ENCODE measurements at places on chromosomes 3 and 15.

DNA sequence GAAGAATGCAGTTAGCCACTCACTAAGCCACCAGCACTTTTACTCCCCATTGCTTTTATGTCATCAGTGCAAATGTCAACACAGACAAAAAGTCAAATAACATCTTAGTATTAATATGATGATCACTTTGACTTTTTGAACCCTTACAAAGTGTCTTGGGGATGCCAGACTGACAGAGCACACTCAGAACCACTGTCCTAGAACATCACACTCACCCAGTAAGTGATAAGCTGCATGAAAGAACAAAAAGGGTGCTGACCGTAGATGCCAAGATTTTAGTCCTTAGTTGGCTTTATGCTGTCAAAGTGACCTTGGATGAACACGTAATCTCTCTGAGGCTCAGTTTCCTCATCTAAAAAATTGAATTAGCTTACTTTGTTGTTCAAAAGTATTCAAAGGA is 279.5 kb upstream of the TRIM42 start:
- DNase-seq, result no peak

DNA sequence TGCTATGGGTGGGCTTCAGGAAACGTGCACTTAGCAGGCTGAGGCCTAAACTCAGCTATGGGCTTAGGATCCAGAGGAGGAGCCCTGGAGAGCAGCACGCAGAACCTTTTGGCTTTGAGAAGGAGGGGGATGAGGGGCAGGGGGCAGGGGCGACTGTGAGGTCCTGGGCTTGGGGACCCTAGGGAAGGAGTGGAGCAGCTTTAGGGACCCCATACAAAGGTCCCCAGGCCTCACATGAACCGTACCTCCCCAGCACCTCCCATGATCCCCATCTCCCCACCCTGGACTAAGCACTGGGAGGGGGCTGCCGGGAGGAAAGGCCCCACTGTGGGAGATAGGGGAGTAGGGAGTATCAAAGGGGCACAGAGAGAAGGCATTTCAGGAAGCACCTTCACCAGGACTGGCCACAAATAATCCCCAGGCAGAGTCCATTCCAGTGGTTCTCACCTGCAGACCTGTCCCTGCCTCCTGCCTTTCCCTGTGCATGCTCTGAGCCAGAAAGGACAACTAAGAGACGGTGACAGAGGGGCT is 62.0 kb upstream of the KLF13 start:
- DNase-seq, result no peak

DNA sequence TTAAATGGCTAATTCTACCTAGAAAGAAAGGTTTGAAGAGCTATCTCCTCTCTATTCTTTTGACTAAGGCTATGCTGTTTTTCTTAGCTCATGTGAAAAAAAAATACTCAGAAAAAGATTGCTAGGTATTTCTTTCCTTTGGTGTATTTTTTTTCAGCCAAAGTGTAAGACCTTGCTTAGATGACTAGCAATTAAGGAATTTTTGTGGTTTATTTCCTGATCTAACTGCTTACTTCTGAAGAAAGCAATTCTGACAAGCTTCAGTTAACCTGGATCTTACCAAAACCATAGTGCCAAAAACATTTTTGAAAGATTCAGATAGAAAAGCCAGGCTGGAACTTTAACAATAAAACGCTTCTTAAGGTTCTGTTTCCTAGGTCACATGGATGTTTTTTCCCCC is 315.6 kb downstream of the SOX2 start:
- DNase-seq, result no peak

GRCh38 chr15:59400103-59400813 is 27.6 kb upstream of the MYO1E start:
- no peak for DNase-seq

GRCh38 chr3:151838574-151839312 is 24.8 kb downstream of the AADAC start:
- DNase-seq, result peak; percentile 41

- DNase-seq, result no peak
Observed at GRCh38 chr3:196624907-196625306, 14.6 kb upstream of the NRROS start.

DNA sequence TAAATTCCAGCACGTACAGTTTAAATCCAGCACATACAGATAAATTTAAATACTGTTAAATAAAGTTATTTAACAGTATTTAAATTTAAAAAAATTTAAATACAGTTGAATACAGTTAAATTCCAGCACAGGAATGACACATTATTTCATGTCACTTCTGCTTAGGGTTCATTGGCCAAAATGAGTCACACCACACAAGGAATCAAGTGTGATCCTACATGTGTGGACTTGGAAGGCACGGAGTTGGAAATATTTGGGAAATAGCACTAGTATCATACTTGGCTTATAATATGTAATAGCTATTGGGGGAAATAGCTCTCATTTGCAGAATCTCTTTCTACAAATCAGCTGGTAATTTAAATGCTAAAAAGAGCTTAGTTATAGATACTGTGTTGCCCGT is 10.6 kb downstream of the RAB7A start:
- peak; percentile 59 for DNase-seq

DNA sequence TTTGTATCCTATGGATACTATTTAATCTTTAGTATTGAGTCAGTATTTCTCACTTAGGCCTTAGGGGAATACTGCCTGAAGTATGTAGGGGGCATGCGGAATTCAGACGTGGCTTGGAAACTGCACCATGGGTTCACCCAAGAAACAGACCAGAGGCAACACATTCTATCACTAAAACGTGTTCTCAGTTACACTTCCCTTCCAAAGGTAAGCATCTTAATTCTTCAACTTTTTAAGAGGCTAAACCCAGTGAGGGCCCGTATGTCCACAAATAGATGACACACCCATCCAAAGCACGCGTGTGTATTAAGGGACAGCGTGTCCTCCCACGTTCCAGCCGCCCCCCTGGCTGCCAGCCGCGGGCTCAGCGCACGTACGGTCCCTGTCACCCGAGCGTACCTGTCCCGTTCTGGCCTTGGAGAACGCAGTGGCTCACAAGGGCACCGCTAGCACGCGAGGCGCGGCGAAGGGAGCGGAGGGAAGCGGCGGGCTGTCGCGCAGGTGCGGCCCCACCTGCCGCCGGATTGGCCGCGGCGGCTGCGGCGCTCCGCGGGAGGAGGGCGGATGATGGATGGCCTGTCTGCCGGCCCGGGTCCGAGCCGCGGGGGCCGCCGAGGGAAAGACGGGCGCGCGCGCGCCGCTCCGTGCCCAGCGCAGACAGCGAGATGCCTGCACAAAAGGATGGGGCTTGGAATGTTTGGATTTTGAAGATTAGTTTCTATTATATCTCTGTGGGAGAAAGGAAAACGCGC is 1003.9 kb upstream of the NR2F2 start:
- DNase-seq, result peak; percentile 66

DNA sequence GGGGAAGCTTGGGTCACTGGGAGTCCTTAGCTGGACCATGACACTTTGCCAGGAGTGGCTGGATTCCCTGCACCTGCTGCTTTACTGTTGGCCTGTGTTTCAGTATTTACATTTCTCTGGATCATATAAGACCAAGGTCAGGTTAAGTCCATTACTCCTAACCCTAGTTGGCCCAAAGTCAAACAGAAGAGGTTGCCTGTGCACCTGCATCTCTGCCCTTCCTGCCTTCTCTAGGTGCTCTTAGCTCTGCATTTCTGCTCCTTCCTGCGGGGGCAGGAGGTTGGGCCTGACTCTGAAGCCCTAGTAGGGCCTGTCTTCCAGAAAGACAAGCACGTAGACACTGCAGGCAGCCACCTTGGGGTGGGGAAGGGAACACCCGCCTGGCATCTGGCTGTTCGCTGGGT is 124.3 kb downstream of the RPLP1 start:
- DNase-seq, result no peak

DNA sequence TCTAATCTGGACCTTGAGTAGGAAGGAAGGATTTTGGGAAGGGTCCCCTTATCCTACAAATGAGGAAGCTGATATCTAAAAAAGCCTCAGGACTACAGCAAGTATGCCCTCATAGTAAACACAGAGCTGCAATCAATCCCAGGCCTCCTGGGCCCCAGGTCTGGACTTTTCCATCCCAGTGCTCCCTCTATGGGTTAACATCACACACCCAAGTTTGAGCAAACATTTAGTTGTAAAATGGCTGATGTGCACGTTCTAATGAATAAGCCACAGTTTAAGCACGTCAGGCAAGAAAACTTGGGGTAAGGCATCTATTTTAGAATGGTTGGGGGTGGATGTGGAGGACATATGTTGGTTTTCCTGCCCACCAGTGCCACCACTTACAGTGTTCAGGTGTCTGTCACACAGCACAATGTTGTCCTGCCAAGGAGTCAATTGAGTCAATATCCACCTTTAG is 44.3 kb upstream of the UBE2E1 start:
- peak; percentile 86 for DNase-seq

DNA sequence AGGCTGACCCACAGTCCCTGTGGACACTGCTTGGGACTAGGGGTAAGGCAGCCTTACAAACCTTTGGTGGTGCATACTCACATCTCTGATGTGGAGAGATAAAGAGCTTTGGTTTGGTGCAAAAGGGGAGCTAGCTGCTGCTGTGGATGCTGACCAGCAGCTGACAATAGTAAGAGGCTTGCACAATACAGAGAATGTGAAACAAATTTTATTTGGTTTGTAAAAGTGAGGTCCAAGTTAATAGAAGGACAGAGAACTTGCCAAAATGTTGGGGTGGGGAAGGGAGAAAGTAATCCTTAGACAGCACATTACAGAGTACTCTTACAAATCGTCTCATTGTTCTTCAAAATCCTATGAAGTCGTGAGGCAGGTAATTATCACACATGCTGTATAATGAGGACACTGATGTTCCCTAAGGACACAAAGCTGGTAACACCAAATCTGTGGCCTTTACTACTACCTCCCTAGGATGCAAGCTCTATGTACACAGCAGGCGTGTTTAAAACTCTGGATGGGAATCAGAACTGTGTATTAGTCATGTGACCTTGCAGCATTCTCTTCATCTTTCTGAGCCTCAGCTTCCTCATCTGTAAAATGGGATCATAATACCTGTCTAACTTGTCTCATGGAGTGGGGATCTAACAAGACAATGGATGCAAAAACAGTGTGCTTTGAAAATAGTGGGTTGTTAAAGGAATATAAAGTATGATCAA is 21.6 kb downstream of the ARHGAP31 start:
- DNase-seq, result no peak

DNA sequence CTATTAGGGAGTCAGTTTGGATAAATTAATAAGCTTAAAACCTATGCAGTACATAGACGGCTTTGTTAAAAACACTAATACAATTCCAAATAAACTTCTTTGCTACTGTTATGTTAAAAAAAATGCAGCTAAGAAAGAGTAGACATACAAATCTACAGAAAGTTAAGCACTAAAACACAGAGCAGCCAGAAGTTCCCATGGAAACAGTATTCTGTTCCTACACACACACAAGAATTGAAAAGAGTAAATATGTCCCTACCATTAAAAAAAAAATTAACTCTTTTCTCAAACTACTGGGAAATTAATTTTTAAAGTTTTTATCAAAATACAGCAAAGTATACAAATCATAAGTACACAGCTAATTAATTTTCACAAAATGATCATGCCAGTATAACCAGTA is 71.6 kb downstream of the CLASP2 start:
- DNase-seq, result no peak

DNA sequence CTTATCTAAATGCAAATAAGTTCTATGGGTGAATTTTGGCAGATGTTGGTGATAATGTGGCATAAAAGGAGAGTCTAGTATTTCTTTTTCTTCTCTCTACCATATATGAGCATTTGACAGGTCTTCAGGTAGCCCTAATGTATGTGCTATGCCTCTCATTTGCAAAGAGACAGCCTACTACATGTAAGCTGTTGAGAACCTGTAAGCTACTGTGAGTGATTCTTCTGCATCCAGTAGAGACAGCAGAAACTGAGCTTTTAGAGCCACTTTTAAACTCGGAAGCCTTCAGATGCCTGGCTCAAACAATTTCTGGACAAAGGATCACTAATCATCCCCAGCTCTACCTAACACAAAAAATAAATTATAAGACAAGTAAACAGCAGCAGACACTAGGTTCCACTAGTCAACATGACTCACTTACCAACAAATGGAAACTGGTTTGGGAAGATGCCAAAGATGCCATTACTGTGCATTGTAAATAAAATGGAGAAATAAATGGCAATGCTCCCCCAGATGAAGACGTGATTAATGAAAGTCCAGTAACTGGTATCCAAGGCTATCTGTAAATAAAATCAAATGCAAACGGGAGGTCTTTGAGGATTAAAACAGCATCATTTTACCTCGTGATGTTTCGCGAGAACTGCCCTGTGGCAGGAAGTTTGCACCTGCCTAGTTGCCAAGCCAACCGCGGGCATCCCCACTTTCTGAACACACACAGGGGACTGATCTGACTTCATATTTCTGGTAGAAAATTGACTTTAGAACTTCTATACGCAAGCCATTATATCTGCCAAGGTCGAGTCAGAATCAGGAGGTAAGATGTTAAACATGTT is 245.3 kb downstream of the DTWD1 start:
- DNase-seq, result no peak

DNA sequence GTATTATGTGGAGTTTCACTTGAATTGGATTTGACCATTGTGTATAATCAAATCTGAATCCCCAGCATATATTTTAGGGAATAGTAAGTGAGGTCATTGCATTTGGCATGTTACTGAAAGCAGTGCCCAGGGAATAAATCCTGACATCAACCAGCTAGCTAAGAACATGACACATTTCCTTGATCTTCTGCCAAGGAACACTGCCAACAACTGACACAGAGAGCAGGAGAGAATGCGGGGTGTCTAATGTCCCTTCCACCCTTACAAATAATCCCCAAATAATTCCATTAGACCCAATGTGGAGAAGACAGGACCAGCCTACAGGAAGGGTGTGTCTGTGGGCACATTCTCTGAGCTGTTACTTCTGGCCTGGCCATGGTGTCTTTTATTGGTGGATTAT is 30.6 kb upstream of the UBE3A start:
- DNase-seq, result peak; percentile 22

DNA sequence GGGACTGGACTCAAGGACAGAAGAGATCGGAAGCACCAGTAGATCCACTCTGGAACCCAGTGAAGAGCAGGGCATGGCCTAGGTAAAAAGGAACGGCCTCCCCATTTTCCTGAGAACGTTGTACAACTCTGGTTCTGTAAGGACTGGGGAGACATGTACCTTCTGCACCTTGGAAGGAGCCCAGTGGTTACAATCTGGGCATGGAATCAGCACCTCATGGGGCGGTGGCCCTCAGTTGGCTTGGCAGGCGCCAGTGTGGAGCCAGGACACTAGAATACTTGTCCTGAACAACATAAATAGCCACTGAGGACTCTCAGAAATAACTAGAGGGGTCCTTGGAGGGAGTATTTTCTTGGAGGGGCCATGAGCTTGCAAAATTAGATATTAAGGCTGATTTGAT is 25.6 kb downstream of the EAF1 start:
- no peak for DNase-seq

- DNase-seq, result no peak
Observed at GRCh38 chr15:74408385-74408784, 25.4 kb downstream of the SEMA7A start.

DNA sequence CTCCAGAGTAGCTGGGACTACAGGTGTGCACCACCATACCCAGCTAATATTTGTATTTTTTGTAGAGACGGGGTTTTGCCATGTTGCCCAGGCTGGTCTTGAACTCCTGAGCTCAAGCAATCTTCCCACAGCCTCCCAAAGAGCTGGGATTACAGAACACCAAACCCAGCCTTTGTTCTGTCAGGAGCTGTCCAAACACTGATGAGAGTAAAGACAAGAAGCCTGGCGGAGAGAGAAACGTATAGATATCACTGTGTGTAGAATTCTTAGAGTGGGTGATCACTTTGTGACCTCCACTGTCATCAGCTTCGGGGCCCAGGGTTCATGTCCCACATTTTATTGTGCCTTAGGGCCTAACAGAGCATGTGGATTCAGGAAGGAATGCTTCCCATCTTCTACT is 159.5 kb downstream of the SNRK start:
- no peak for DNase-seq
